SHP77 (cell line): ENCODE measurements at places on chromosomes 12 and 14.

DNA sequence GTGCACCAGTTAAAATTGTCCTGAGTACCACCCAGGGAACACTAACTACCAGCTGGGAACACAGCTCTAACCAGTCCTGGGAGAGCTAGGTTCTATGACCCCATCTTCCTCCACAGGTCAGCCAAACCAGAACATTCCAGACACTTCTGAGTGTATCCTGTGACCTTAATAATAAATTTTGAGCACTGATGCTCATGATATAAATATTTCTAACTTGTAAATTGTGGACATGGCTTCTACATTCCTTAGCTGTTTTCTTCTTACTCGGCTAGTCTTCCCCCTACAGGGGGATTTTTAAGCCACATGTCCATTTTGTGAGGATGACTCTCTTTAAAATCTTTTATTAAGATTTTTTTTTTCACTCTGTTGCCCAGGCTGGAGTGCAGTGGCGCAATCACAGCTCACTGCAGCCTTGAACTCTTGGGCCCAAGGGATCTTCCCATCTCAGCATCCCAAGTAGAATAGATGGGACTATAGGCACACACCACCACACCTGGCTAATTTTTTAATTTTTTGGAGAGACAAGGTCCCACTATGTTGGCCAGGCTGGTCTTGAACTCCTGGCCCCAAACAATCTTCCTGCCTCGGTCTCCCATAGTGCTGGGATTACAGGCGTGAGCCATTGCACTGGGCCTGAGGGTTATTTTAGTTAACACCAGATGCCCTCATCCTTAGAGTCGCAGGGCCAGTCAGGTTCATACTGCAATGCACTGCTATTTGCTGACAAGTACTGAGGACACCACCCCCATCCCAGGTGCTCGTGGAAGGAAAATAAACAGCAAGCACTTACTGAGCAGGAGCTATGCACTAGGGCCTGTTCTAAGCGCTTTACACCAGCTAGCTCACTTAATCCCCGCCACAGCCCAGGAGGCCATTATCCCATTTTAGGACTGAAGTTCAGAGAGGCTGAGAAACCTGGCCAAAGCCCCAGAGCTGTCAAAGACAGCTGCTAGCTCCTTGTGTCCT is 142.6 kb upstream of the NCOR2 start:
- peak; percentile 81 for DNase-seq

- no peak for DNase-seq
Observed at GRCh38 chr12:50050410-50051098, 6.8 kb upstream of the ASIC1 start.

- DNase-seq: no peak
Observed at GRCh38 chr12:3905664-3906063, 32.5 kb upstream of the PARP11 start.

DNA sequence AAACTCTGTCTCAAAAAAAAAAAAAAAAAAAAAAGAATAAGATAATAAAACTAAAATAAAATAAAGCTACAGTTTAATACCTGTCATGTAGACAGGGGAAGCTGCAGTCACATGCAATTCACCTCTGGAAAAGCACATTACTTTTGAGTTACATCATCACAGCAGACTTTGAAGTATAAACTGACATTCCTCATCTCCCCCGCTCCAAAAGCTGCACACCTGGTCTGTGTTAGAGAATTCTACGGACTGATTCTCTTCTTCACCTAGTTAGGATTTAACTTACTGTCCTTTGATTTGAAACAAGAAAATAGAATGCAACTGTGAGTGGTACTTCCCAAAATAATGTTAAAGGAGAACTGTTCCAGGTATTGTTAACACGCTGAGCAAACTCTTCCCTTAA is 25.1 kb downstream of the SPPL3 start:
- no peak for DNase-seq

DNA sequence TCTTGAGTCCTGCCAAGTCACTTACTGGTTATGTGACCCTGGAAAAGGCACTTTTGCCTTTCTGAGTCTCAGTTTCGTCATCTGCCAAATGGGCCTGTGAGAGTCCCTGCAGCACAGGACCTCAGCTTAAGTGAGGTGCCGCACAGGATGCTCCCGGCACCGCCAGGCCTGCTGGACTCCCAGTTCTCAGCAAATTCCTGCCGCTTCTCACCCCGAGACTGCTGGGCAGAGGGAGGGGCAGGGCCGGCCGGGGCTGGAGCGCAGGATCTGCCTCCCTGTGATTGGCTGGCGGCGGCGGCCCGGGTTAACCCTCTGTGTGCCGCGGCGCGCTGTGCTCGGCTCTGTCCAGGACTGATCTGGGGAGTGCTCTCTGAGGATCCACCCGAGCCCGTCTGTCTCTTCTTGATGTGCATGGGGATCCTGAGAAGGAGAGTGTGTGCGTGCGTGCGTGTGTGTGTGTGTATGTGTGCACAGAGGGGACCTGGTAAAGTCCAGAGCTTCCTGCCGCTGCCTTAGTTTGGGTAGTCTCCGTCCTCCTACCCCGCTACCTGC is 8.6 kb downstream of the SETD1B start:
- DNase-seq: peak; percentile 42

DNA sequence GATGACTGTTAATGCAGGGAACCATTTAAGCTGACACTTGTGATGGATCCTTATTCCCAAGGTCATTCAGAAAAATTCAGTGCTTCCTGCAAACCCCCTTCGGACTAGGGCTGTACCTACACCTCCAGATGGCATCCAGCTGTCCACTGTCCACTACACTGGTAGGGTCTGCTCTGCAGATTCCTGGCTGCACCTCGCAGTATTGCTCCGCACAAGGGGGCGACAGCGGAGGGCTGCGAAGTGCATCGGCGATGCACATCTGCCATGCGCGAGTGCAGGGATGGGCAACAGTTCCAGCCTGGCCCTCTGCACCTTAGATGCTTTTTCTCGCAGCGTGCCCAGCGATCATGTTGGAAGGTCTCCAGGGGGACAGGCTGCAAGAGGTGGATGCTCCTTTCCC is 55.5 kb downstream of the KCNA5 start:
- DNase-seq: no peak

DNA sequence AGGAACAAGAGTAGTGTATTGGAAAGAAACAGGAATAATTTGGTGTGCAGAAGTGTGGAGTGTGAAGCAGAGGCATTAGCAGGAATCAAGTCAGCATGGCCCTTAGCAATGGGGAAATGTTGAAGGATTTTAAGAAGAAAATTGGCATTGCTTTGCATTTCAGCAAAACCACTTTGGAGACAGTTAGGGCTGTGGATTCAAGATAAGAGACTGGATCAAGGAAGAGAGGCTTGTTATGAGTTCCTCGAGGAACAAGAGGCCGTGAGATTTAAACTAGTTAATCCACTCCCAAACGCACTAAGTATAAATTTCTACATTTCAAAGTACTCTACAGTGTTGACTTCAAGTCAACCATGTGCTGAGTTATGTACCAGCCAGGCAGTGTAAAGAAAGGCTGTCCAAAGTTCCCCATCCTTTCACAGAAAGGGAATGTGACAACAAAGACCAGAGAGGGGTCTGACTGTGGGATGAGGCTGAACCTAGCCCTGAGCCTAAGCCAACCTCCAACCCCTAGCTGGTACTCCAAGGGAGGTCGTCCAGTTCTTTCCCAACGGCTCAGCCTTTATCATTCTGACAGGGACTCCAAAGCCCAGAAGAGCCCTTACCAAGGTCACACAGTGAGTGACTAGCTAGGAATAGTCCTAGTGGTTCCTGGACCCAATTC is 91.2 kb upstream of the BMP4 start:
- no peak for DNase-seq

- no peak for DNase-seq
Observed at GRCh38 chr12:46788072-46788887, 37.5 kb downstream of the SLC38A4 start.

DNA sequence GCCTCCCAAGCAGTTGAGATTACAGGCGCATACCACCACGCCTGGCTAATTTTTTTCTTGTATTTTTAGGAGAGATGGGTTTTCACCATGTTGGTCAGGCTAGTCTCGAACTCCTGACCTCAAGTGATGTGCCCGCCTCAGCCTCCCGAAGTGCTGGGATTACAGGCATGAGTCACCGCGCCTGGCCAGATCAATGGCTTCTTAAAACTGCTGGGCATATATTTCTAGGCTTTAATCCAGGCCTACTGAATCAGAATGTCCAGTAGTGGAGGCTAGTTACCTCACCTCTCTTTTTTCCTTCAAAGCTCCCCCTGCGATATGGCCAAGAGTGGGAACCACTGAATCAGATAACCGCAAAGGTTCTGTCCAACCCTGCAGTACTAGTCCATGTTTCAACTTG is 17.1 kb downstream of the POU6F1 start:
- no peak for DNase-seq

GRCh38 chr12:79012636-79013035 is 148.1 kb downstream of the SYT1 start:
- DNase-seq: no peak

- no peak for DNase-seq
Observed at GRCh38 chr12:57149245-57149900, 2.0 kb upstream of the LRP1-AS start.

DNA sequence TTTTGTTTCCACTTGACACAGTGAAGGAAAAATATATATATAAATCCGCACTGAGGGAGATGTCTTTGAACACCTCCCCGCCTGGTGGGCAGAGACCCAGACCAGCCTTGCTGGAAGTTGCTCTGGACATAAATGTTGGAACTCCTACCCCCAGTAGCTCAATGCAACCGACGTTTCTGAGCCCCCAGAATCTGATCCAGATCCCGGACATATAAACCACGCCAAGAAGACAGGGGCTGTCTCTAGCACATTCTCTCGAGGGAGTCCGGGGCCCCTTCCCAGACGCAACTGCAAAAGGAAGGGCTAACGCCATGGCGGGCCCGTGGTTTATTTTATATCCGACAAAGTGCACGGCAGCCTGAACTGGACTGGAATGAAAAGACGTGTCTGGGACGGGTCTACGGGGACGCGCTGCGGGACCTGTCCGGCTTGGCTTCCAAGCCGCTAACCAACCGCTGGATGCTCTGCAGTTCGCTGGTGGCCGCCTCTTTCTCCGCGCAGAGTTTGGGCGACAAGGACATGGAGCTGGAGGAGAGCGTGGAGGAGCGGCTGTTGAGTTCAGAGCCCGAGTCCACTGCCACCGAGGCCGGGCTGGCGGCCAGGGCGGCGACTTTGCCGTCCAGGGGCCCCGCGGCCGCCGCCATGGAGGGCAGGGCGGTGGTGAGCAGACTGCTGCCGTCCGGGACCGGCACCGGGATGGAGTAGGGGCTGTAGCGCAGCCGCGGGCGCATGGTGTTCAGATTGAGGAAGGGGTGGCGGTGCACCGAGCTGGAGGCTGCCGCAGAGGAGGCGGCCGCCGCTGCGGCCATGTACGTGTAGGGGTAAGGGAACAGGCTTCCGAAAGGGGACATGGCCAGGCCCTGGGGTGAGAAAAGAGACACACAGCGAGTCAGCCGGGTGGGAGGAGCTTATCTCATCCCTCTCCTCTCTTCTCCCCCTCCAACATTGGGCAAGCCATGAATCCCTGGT is 12.2 kb downstream of the TBX3 start:
- no peak for DNase-seq

GRCh38 chr12:49051373-49051764 is 9.2 kb downstream of the KMT2D start:
- DNase-seq: no peak

GRCh38 chr14:56119201-56119981 is 1.2 kb downstream of the PELI2 start:
- peak; percentile 18 for DNase-seq

DNA sequence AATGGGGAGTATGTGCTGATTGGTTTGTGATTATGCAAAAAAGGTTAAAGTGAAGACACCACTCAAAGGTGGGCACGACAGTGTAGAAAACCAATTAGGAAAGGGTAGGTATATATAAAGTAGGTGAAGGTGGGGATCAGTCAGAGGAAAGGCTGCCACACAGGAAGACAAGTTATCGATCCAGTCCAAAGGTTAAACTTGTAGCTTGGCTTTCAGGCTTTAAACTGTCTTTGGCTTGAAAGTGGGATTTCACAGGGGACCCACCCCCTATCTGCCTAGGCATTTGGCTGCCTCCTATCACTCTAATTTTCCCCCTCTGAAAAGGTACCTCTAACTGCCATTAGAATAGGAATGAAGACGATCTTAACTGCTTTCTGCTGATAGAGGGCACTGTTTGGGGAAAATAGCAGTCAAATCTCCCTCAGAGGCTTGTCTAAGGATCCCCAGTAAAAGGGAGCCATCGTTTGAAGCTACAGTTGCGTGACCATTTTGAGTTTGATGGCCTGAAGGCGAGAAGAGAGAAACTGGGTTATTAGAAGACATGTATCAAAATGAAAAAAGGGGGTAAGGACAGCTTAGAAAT is 250.2 kb downstream of the GPHN start:
- DNase-seq: no peak

- peak; percentile 75 for DNase-seq
Observed at GRCh38 chr14:33987565-33988080, 36.7 kb upstream of the EGLN3 start.

GRCh38 chr14:92277031-92277430 is 45.9 kb upstream of the SLC24A4 start:
- DNase-seq: no peak

- no peak for DNase-seq
Observed at GRCh38 chr12:55663391-55663790, 26.7 kb downstream of the OR10P1 start.

DNA sequence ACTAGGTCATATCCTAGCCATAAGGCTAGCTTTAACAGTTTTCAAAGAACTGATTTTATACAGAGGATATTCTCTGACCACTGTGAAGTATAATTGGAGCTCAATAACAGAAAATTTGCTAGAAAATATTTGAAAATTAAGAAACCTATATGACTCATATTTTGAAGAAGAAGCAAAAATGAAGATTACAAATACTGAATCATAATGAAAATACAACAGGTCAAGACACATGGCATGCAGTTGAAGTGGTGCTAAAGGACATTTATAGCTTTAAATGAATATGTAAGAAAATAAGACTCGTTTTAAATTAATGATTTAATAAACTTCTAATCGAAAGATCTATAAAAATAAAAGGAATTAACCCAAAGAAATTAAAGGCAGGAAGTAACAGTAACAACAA is 1234.6 kb downstream of the SLC16A7 start:
- no peak for DNase-seq

- no peak for DNase-seq
Observed at GRCh38 chr14:98826618-98827017, 445.4 kb downstream of the BCL11B start.

- DNase-seq: no peak
Observed at GRCh38 chr12:111953455-111953854, 59.5 kb downstream of the TMEM116 start.

- no peak for DNase-seq
Observed at GRCh38 chr14:102629808-102630350, 37.4 kb downstream of the RCOR1 start.

DNA sequence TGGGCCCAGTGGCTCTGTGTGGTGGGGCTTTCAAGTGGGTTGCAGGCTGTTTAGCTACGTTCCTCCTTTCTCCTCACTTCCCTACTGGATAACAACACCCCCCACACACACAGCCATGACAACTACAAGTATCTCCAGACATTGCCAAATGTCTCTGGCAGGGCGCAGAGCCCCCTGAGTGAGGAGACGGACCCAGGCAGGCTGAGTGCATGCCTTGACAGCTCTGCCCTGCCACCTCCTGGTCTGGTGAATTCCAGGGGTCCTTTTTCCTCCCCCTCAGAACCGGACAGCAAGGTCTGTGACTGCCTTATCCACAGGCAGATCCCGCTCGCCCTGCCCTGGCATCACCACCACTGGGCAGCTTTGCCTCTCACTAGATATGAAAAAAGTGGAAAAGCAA is 276.5 kb downstream of the TMEM132C start:
- DNase-seq: no peak

GRCh38 chr14:67883717-67884116 is 64.1 kb downstream of the RAD51B start:
- DNase-seq: no peak
